ENCODE measurements at places on chromosomes 16 and 17.

DNA sequence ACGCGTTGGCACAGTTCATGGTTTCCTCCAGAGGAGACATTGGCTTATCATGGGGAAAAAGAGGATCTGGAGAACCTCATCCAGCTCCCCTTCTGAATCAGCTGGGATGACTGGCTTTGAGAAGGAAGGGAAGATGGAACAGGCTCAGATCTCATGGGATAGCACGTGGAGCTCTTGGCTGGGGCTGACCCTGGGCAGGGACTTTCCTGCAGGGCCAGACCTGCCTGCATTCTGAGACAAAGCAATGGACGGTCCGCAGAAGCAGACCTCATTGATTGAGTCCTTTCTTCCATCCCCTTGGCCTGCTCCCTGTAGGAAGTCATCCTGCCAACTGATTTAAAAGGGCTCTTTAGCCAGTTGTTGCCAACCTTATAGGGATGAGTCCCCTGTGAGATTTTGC is 26.2 kb downstream of the PLCD3 start:
- no peak for DNase-seq

- no peak for DNase-seq
These were observed 21.2 kb downstream of the MNT start for GRCh38 chr17:2379489-2380225.

- DNase-seq = no peak
These were observed 21.1 kb upstream of the PHF12 start for GRCh38 chr17:28972437-28972836.

GRCh38 chr17:206941-207560 is 25.6 kb upstream of the DOC2B start:
- DNase-seq = no peak

- DNase-seq = no peak
These were observed 464.4 kb upstream of the GOT2 start for GRCh38 chr16:59198487-59198886.

- DNase-seq = no peak
These were observed 16.6 kb upstream of the RBBP6 start for GRCh38 chr16:24522751-24523150.
